ENCODE measurements at places on chromosomes 6 and 20.

- no peak overlapping the region for H3K4me3 ChIP-seq
- no peaks in the 10 kb centered on the region for H3K4me1 ChIP-seq
- no peak overlapping the region for H3K27ac ChIP-seq
- H3K36me3 ChIP-seq: no peaks in the 10 kb centered on the region
- no peak for DNase-seq
These were observed 456.4 kb upstream of the MANEA start for GRCh38 chr6:95120984-95121383.

GRCh38 chr6:136920671-136921380 lies 1.3 kb upstream of the SLC35D3 start:
- H3K4me1 ChIP-seq: peaks cover 19% of the 10 kb centered on the region
- peak; percentile 48 for DNase-seq
- peak overlapping the region; percentile 85 for H3K4me3 ChIP-seq

DNA sequence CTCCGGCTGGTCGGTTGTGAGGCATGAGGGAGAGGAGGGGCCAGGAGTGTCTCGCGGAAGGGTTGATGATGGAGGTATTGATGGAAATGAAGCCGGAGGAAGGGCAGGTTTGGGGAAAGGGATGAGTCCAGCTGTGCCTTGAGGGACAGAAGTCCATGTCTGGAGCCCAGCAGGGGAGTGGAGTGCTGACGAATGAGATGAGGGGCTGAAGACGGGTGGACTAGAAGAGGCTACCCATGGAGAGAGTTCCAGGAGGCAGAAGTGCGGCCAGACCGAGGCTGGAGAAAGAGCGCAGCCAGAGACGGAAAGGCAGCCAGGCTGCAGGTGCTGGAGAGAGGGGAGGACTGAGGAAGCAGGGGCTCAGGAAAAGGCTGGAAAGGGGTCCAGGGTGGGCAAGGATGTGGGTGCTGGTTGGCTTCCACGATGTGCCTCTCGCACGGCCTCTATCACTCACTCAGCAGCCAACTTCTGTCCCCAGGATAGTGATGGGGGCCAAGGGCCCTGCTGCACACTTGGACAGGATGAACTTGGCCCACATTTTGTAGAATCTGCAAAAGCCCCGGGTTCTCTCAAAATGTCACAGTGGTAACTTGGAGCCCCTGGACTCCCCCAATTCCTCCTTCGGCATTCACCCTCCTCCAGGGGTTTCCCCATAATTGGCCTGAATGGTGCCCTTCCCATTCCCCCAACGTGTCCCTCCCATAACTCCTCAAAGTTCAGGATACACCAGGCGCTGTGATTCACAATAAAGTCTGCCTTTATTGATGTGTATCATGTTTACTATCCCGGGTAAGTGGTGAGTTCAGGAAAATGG lies 627 bp upstream of the EIF6 start:
- peaks cover 4% of the 10 kb centered on the region for H3K27me3 ChIP-seq
- peaks cover 18% of the 10 kb centered on the region for H3K36me3 ChIP-seq

DNA sequence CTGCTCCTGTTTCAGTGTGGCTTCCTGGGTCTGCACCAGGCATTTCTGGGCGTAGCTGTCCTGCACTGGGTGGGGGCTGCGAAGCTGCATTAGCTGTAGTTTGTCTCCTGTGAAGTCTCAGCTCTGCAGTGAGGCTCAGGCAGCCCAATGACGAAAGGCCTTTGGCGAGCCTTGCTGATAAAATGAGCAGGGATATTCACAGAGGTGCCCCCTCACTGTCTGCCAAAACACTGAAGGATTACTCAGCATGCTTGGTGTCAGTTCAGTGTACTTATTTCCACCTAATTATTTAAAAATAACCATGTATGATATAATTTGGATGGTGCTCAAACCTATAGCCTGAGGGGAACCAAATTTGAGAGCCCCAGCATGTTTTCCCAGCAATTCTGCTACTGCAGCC lies 73.5 kb downstream of the ECT2L start:
- peaks cover 20% of the 10 kb centered on the region for H3K4me1 ChIP-seq
- no peak for DNase-seq
- no peak overlapping the region for H3K4me3 ChIP-seq

- no peaks in the 10 kb centered on the region for H3K27me3 ChIP-seq
- H3K36me3 ChIP-seq: peaks cover 8% of the 10 kb centered on the region
- peak overlapping the region; percentile 84 for H3K27ac ChIP-seq
- DNase-seq: peak; percentile 47
- H3K4me3 ChIP-seq: peak overlapping the region; percentile 64
- peaks cover 43% of the 10 kb centered on the region for H3K4me1 ChIP-seq
These were observed 100.6 kb upstream of the MLIP start for GRCh38 chr6:54010340-54011276.
